AG08396 (cell line): ENCODE measurements at places on chromosomes 11 and 22.

DNA sequence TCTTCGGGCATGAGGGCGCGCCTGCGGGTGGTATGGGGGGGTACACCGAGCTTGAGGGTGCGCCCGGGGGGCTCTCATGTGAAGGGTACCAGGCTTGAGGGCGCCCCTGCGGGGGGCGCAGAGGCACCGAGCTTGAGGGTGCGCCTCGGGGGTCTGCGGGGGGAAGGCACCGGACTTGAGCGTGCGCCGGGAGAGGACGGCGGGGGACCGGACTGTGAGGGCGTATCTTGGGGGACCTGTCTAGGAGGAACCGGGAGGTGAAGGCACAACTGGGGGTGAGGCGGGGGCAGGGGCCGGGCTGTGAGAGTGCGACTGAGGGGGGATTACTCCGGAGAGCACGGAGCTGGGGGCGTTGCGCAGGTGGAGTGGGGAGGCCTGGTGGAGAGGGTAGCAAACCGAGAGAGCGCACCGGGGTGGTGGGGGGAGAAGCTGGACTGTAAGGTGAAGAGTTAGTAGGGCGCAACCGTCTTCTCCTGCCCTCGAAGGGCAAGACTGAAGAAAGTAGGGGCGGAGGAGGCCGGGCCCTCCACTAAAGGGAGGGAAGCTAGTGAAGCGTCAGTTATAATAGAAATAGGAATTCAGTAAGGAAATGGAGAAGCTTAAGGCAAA, 1.1 kb upstream of the DDX6 start:
- DNase-seq = peak; percentile 17

- no peak for DNase-seq
These were observed 13.8 kb upstream of the MIAT start for GRCh38 chr22:26643418-26644100.

GRCh38 chr11:22234743-22235142, 41.9 kb downstream of the ANO5 start:
- no peak for DNase-seq

DNA sequence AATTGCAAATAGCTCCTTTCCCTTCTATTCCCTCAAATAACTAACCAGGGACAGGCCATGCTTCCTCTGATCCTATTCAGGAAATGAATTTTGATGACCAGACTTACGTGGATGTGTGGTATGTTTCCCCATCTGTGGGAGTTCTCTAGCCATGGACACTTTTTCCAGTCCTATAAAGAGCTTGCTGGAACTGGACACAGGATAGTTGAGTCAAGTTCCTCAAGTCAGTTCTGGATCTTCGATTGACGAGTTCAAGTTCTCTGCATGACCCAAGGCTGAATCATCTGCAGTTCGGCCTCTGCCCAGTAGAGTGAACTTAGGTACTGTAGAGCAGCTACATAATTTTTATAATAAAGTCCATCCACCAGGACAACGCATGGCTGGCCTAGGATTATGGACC, 52.7 kb upstream of the CCND1 start:
- DNase-seq = peak; percentile 73

DNA sequence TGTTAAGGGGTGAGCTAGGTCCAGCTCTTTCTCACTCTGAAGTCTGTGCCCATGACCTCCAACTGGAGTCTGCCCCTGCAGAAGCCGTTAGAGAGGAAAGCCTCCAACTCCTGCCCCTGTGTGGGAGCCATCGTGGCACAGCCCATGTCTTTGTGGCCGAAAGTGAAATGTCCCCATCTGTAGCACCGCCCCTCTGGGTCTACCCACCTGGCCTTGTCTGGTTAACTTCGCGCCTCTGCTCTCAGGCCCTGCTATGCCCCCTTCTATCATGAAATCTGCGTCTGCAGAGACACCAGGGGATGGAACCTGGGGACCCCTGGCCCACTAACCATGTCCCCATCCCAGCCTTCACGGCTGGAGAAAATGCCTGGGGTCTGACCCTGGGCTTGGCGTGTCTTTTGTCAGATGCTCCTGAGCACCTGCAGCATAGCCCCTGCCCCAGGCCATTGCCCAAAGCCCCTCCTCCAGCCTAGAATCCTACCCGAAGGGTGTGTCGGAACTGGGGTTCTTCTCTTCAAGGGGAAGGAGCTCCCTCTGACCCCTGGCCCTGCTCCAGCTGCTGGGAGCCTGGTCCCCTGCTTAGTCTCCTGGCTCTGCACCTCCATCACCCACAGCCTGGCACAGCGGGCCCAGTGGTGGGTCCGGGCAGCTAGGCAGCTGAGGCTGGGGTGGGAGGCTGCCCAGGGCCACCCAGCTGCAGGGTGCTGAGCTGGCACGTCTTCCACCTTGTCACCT, 35.8 kb upstream of the HMOX1 start:
- DNase-seq = no peak

- DNase-seq = no peak
These were observed 52.7 kb downstream of the PAK1 start for GRCh38 chr11:77421041-77421723.

GRCh38 chr22:31540966-31541365, 44.6 kb downstream of the SFI1 start:
- no peak for DNase-seq

DNA sequence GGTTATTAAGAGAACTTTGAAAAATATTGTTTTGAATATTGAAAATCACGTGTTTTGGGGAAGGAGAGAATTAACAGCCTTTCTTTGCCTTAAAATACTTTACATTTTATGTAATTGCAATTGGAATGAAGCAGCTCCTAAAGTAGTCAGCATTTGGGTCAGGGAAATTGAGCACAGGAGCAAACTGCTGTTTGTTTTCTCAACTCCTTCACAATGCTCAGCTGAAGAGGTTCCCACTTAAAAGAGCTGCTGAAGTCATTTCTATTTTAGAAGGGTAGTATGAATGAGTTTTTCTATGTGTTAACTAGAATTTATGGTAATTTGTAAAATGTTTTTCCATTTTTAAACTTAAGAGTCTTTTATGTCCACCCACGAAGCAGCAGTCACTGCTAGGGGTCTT, 8.1 kb upstream of the UCP2 start:
- DNase-seq = no peak

DNA sequence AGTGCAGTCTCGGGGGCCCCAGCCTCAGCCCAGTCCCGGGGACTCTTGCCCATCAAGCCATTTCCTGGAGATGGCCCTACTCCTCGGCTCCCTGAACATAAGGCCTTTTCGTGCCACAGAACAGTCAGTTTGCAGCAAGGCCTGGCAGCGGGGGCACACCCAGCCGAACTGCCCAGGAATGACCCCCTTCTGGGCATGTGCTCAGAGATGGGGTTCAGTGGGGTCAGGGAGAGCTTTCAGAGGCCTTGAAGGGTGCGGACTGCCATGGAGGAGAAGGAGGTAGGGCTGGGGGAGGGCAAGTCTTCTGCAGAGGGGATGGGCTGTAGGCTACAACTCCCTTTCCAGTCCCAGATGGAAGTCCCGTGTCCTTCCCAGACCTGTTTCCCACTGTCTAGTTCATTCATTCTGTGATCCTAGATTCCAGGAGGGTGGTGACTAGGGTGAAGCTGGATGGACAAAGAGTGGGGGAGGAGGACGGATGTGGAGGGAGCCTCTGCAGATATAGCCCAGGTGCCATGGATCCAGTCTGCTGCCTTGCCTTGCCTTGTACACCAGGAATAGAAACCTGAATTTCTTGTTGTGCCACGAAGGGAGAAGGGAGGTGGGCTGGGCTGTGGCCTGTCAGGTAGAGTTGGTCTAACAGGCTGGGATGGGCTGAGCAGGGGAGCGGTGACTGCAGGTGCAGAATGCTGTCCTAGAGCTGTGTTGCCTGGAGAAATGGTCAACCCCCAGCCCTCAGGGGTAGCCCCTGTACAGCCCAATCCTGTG, 14.2 kb upstream of the OMP start:
- no peak for DNase-seq

DNA sequence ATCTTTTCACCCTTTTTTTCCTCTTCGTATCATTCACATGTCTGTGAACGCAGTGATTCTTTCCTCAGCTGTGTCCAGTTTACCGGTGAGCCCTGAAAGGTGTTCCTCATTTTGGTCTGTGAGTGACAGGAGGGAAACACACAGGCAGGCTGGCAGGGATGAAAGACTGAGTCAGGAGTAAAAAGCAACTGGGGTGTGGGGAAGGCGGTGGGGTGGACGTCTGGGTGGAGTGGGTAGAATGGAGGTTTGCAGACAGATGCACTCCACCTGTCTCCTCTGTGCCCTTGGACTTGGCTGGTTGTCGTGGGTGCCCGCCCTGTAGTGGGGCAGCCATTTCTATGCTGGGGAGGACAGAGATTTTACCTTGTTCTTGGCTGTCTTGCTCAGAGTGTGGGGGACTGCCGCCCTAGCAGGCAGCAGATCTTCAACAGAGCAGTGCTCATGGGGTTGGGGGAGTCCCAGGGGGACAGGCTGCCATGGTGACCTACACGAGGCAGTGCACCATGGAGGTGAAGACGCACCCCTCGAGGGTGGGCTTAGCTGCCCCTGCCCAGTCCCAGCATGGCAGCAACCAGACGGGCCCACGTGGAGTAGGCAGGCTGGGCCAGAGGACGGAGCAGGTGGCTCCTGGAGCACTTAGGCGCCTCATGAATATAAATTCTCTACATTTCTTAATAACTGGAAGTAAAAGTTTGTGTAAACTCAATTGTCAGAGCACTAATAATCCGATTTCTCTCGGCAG, 603.7 kb downstream of the TBC1D22A start:
- no peak for DNase-seq

GRCh38 chr22:23205339-23206049, 25.2 kb downstream of the BCR start:
- DNase-seq = no peak

DNA sequence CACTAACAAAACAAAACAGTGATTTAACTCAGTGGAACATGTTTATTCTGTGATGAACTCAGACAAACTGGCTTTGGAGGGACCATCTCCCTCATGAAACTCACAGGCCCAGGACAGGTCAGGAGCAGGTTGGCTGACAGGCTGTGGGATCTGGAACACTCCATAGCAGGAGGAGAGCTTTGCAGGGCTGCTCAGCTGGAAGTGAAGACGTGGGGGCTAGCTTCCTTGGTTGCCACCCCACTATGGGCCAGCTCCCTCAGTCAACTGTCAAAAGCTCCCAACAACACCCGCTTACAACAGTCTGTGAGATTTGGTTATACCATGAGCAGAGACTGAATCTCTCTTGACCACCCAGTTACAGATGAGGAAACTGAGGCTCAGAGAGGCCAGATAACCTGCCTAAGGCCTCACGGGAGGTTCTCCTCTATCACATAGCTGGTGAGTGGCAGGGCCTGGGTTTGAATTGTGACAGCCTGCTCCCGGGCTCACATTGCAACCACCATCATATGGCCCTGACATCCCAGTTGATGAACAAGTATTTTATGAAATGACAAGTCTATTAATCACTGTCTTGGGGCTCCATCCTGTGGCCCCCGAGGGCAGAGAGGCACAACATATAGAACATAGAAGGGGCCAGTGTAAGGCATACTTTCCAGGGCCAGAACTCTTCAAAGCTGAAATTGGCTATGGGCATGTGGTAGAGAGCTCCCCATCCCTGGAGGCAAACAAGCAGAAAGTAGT, 473.4 kb downstream of the MN1 start:
- no peak for DNase-seq

- no peak for DNase-seq
These were observed 911 bp downstream of the EMID1 start for GRCh38 chr22:29206372-29207242.

GRCh38 chr22:38504731-38505540, 1.2 kb downstream of the DDX17 start:
- peak; percentile 46 for DNase-seq

DNA sequence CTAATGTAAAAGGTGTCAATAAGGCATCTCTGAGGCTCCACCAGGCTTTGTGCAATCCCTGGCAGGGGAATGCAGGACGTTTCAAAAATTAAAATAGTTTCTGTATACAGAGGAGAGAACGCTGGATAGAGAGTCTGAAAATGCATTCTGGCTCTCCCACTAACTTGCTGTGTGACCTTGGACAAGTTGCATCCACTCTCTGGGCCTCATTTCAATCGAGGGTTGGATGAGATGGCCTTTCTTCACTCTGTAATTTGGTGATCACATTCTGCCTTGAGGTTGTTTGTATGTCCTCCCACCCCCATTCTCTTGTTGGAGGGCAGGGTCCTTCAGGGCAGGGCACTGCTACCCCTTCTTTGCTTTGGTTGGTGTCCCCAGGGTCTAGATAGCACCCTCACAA, 78.5 kb downstream of the CACNG2 start:
- no peak for DNase-seq

DNA sequence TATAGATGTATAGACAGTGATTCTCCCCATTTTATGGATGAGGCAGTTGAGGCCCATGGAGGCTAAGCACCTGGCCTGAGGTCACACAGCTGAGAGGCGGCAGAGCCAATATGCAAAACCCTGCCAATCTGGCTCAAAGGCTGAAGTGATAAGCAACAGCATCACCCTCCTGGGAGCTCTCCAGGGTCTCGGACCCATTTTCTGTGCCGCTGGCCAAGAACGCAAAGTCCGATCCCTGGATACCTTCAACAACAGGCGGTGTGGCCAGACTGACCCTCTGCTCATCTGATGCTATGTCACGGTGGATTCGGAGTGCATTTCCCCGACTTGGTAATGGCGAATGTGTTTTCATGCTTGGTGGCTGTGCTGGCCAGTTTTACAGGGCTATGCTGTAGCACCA, 595.0 kb downstream of the TBC1D22A start:
- DNase-seq = no peak

DNA sequence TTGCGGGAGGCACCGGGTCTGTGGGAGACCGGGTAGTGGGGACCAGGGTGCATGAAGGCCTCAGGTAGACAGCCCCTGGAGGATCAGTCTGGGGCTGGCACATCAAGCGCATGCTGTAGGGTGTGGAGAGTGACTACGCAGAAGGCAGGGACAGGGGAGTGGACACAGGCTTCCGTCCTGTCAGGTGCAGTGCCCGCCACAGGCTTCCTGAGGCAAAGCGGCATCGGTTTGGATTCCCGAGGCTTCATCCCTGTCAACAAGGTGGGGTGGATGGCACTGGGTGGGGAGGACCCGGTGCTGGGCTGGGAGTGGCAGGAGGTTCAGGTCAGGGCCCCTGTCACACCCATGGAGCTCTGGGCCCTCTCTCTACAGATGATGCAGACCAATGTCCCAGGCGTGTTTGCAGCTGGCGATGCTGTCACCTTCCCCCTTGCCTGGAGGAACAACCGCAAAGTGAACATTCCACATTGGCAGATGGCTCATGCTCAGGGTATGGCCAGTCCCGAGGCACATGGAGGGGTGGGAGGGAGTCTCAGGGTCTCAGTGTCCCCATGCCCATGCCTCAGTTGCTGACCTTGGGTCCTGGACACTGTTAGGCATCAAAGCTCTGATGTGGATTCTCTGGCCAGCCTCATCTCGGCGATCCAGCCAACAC, 4.5 kb upstream of the LZTR1 start:
- DNase-seq = no peak

GRCh38 chr11:16293204-16293681, 63.1 kb downstream of the SOX6 start:
- peak; percentile 9 for DNase-seq

GRCh38 chr11:46669711-46670139, 30.7 kb downstream of the ARHGAP1 start:
- DNase-seq = no peak
